ENCODE measurements at places on chromosomes 4 and X.
A peak's percentile ranks its signal among the peaks of the same experiment; 100 is the strongest.

GRCh38 chrX:153621949-153622598 lies 23.1 kb upstream of the CCNQ start:
- no peak for DNase-seq

- DNase-seq, result no peak
Measured at GRCh38 chr4:744212-744841, 38.7 kb downstream of the PCGF3 start.

DNA sequence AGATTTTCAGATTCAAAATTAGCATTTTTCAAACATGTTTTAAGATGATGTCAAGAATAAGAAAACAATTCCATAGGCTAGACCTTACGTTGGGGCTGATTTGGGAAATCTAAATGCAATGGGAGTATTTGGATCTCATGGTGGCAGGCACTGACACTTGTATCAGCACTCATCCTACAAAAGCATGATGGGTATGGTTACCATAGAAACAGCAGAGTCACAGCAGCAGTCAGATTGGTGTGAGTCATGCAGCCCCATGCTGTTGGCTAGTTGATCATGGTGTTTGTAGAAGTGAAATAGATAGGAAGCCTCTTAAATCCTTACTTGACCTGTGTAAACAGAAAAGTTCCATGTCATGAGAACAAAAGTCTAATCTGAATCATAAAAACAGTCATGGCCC lies 1637.3 kb upstream of the PABPC4L start:
- DNase-seq, result peak; percentile 8

DNA sequence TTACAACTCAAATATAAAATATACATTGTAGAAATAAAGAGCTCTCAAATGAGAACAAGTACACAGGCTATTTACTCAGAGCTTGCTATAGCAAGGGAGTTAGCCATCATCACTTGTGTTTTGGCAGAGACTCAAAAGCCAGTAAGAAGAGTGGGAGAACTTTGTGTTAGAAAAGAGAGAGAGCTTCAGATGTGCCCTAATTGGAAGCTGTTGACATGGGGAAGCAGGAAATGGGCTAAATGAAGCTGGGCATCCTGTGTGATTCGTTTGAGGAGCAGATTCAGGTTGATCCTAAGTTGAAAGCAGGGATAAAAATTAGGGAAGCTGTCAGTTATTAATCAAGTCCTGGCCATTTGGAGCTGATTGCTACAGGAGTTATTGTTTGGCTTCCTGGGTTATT lies 207.4 kb upstream of the MAOA start:
- no peak for DNase-seq

- no peak for DNase-seq
Measured at GRCh38 chrX:99750721-99751120, 659.4 kb downstream of the PCDH19 start.

GRCh38 chrX:150897421-150898320 lies 797 bp downstream of the CD99L2 start:
- DNase-seq, result no peak

GRCh38 chr4:168743601-168744000 lies 246.7 kb downstream of the PALLD start:
- DNase-seq, result no peak

- DNase-seq, result no peak
Measured at GRCh38 chr4:126976850-126977632, 655.7 kb upstream of the INTU start.

DNA sequence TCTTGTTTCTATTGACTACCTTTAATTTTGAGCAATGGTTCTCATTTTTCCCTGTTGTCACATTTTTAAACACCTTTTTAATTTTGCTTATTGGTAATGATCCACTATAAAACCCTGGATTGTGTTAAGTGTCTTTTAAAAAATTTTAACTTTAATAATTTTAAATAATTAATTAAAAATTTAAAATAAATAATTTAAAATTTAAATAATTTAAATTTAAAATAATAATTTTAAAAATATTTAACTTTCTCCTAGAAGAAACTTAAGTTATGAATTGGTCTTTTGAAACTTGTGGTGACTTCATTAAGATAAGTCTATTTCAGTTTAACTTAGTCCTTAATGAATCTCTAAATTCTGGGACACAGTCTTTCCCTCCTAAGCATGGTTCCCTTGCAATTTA lies 566.3 kb upstream of the GALNTL6 start:
- DNase-seq, result no peak

DNA sequence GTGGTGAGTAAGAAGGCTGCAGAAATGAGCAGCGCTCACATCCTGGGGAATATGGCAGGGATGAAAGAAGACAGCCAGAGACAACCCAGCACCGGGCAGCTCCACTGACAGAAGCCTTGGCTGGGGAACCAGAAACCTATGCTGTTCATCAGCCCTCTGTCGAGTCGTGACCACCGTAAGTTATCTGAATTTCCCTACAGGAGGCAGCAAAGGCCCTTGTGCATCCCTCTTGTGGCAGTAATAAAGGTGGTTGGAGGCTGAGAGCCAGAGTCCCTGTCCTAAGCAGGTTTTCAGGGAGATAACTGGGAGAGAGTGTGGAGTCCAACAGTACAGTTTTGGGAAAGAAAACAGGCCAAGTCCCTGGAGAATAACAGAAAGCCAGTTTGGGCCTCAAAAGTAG lies 194.0 kb upstream of the BOD1L1 start:
- DNase-seq, result peak; percentile 5

DNA sequence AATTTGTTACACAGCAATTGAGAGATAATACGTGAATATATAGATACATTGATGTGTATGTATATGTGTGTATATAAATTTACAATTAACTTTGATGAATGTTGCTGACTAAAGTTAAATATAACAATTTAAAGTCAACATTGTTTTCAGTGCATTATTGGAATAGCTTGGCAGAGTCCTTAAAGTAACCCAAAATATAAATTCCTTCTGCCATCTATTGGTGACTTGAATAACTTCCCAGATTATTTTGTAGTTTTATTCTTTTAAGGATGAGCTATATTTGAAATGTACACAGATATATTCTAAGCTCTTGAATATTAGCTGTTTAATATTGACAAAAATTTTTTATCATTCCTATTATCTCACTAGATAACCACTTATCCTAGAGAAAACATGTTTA lies 298.2 kb upstream of the FSTL5 start:
- no peak for DNase-seq

- DNase-seq, result no peak
Measured at GRCh38 chr4:70914631-70915030, 12.5 kb downstream of the MOB1B start.

GRCh38 chr4:121680571-121680970 lies 16.2 kb downstream of the ANXA5 start:
- no peak for DNase-seq

DNA sequence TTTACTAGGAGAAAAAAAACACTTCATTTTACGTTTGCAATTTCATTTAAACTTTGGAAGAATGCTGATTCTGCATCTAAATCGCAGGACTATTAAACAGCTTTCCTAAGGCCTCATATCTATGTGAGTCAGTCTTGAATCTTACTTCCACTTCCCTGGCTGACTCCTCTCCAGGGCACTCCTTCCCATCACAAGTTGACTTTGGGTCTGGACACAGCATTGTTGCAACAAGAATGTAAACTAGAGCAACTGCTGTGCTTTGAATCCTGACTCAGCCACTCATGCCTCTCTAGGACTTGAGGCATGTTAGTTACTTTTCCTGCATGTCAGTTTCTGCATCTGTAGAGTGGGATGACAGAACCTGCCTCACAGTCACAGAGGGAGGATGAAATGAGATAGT lies 413.8 kb downstream of the FAT4 start:
- DNase-seq, result no peak

GRCh38 chr4:8157944-8158709 lies 486 bp downstream of the ABLIM2 start:
- DNase-seq, result peak; percentile 23

- DNase-seq, result no peak
Measured at GRCh38 chr4:185833055-185833598, 21.1 kb upstream of the SORBS2 start.

DNA sequence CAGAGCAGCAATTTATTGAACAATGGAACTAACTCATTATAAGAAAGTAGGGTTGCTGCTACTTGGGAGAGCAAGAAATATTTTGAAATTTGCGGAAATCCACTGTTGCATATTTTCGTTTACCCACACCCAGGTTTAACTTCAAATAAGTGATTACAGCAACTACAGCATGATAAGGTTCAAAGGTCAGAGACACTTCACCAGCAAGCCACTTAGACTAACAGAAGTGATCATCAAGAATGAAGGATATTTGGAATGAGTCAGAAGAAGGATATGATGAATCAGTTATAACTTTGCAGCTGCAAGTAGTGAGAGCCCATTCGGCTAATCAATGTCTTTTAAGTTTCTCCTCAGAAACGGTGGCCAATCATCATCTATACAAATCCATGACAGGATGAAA lies 199.3 kb downstream of the TMA16 start:
- DNase-seq, result no peak

DNA sequence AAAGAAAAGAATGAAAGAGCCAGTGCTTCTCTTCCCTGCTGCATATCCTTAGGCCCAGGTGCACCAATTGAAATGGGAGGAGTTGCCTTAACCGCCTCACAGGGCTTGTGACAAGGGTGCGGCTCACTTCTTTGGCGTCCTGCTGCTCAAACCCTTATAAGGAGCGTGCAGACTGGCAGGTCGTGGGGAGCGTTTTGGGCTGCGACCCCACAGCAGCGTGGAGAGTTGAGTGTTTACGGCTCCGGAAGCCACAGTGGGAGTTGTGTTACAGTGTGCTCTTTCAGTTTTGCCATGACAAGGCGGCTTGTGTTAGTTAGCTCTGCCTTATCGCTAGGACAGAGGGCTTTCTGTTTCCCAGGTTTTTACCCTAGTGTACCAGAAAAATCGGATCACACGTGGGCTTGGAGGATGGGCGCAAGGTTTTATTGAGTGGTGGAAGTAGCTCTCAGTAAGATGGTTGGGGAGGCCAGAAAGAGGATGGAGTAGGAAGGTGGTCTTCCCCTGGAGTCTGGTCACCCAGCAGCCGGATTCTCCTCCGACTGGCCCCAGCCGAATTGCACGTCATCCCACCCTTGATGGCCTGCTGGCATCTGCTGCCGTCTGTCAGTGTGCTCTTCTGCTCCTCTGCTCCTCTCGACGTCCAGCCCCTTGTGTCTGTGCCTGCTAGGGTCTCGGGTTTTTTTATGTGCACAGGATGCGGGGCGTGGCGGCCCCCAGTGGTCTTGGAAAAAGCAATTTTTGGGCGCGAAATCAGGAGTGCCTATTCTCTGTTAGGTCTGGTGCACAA lies 718.9 kb downstream of the ARAP2 start:
- no peak for DNase-seq

- peak; percentile 42 for DNase-seq
Measured at GRCh38 chr4:109406337-109406931, 27.2 kb upstream of the SEC24B start.

- no peak for DNase-seq
Measured at GRCh38 chrX:78513971-78514738, 145.0 kb downstream of the RTL3 start.

- no peak for DNase-seq
Measured at GRCh38 chrX:152821145-152821765, 9.3 kb downstream of the CETN2 start.

GRCh38 chrX:100647095-100647494 lies 3.1 kb downstream of the SRPX2 start:
- no peak for DNase-seq

- no peak for DNase-seq
Measured at GRCh38 chr4:94126669-94127068, 81.0 kb upstream of the SMARCAD1 start.

GRCh38 chr4:142373610-142374009 lies 472.5 kb downstream of the INPP4B start:
- DNase-seq, result no peak
